ENCODE measurements at places on chromosomes 2 and 18. TPM values are rescaled to one million over a fixed set of nuclear protein-coding genes. Genes with fewer than 3 reads are reported as not detected.

DNA sequence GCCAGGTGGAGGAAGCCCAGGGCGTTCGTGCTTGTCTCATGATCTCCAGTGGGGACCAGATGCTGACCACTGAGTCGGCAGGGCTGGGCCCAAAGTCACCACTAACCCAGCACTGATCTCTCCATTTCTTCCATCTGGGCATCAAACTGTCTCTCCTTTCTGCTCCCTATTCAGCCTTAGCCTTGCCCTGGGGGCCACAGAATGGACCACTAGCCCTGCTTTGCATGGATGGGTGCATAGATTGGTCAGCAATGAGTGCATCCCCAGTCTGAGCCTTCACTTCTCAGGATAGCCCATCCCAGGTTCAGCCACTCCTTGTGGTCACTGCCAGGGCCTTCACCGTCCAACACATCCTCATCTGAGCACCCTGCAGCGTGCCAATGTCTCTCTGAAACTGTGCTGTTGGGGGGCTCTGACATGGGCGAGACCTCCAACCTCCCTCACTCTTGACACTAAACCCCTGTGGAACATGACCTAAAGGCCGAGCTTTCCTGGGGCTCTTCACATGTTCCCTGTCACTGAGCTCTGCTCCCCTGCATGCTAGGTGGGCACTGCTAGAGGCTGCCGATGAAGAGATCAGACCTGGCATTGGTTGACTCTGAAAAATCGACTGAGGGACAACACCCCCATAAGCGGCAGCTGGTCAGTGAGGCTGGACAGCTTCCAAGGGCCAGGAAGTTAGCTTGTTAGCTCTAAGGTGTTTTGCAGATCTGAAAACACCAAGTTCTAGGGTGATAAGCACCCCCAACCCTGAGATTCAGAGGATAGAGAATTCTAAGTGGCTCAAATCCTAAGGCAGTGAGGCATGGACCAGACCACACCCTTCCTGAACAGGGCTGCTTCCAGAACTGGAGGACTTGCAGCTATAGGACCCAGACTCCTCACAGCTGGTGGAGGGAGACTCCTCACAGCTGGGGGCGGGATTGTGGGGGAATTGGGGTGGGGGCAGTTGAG lies 61.7 kb downstream of the HS1BP3 start:
- peak; percentile 60 for DNase-seq

DNA sequence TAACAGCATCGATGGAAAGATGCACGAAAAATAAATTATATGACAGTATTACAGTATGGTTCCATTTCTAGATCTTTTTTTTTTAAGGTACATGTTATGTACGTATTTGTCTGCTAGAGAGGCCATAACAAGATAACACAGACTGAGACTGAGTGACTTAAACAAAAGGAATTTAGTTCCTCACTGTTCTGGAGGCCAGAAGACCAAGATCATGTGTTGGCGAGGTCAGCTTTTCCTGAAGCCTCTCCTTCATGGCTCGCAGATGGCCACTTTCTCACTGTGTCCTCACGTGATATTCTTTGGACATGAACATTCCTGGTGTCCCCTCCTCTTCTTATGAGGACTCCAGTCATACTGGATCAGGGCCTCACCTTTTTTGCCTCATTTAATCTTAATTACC lies 177.4 kb downstream of the CAPN13 start:
- no peak for DNase-seq

DNA sequence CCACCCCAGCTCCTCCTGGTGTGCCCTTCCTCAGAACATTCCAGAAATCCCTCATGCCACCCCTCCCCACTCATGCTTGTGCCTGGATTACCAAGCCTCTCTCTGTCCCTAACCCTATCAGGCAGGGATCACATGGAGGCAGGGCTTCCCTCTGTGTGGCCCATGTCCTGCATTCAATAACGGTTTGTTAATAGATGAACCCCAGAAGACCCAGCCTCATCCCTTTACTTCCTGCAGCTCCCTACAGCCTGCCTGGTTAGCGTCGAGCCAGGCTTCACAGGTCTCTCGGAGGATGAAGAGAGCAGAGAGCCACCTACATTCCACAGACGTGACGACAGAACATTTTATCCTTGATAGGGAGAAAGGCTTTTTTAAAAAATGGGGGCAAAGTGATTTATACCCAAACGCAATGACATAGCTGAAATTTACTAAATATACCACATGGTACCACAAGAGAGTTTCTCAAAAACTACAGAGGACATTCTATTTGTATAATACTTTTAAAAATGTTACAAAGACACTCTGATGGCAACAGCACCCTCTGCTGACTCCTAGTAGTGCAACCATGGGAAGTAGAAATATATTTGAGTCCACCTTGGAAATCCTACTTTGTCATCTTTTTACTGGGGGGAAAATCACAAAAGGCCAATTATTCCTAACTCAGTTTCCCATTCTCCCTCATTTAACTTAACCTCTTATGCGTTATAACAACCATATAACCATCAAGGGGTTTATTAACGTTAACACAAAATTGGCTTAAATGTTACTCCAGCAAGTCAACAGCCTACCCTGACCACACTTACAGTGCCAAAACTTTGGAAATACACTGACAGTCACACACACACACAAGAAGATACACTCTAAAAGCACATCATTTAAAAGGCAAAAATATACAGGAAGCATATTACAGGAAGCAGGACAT lies 30.7 kb downstream of the FBXO15 start:
- DNase-seq = no peak

DNA sequence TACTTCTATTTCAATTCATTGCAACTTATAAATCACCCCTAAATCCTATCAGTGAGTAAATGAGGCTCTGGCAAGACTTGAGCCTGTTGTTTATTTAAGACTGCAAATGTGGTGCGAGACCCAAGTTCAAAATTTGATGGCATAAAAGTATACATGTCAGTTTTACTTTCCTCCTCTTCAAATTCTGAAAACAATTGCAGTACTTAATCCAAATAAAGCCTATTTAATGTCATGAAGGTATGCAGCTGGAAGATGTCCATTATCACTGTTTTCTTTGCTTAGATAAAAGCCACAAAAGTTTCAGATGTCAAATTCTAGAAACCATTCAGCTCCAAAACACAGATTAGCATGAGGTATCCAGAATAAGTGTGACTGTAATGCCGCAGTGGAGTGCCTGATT lies 3.3 kb downstream of the APCDD1 start:
- DNase-seq = no peak

- no peak for DNase-seq
These were observed 19.6 kb upstream of the INO80D start for GRCh38 chr2:206105541-206105940.

- no peak for DNase-seq
These were observed 201.0 kb downstream of the PMAIP1 start for GRCh38 chr18:60100778-60101177.

GRCh38 chr18:76922107-76922506 lies 99.8 kb downstream of the ZNF236 start:
- no peak for DNase-seq

GRCh38 chr18:79010802-79011201 lies 31.2 kb downstream of the SALL3 start:
- DNase-seq = no peak

DNA sequence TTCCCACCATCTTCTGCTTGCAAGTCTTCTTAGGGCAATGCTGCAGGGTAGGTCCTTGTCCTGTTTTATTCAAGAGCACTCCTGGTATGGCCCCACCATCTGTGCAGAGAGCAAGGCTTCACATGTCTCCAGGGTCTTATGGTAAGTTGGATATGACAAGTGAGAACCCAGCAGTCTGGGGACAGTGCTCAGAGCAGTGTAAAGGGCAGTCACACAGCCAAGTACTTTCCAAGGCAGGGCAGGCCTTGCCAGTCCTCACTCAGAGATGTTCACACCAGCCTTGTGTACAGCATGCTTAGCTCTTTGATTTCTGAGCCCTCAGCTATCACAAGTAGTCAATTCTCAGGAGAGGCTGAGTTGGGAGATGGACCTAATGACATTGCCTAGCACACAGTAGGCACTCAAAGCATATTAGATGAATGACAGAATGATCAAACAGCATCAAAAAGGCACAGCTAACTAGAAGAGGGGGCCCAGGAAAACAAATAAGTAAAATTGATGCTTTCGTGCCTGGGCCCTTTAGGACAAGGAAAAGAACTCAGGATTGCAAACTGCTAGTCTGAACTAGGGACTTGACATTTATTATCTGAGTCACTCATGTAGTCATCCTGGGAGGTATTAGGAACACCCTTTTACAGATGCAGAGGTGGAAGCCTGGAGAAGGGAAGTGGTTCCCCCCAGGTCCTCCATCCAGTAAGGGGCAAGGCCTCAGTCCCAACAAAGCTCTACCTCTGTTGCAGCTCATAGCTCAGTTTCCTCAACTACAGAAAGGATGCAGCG lies 86.7 kb upstream of the CTAGE1 start:
- DNase-seq = no peak

GRCh38 chr2:188369365-188369764 lies 77.7 kb downstream of the GULP1 start:
- no peak for DNase-seq

DNA sequence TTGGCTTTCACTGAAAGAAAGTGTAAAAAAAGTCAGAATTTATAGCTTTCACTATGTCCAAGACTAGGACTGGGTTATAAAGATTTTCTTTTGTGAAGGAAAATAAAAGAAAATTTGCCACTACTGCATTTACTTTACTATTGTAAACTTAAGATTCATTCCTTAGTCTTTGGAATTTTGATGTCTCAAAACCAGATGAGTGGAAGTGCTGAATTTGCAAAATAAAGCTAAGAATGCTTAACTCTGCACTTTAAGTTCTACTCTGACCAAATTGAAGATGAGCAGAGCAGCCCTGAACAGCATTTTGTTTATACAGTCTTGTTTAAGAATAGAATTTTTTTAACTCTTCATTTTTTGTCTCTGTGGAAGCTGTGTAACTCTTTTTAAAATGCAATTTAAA lies 102.4 kb downstream of the ICA1L start:
- no peak for DNase-seq

DNA sequence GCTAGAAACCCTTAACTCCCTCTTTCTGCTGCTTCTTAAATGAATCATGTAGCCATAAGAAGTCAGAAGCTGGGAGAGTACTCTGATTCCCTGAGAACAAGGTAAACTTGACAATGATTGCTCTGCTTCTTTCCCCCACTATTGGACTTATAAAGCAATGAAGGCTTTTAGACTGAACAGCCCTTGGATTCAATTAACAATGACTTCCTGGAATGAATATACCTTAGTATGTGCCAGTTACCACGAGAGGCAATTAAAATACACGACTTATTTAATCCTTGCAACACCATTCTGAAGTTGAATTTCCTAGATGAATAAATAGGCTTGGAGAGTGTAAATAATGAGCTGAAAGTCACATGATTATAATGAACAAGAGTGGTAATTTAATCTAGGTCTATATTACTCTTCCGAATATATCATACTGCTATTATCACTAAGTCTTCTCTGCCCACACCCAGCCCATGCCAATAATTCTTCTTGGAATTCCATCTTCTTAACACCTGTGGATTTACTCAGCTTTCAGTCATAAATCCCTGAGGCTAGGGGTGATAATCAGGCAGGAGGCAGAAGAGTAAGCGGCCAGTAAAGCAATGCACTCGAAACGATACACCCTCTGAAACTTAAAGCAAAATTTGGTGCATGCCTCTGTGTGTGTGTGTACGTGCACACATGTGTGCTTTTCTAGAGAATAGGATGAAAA lies 170.2 kb downstream of the ATAD2B start:
- no peak for DNase-seq

DNA sequence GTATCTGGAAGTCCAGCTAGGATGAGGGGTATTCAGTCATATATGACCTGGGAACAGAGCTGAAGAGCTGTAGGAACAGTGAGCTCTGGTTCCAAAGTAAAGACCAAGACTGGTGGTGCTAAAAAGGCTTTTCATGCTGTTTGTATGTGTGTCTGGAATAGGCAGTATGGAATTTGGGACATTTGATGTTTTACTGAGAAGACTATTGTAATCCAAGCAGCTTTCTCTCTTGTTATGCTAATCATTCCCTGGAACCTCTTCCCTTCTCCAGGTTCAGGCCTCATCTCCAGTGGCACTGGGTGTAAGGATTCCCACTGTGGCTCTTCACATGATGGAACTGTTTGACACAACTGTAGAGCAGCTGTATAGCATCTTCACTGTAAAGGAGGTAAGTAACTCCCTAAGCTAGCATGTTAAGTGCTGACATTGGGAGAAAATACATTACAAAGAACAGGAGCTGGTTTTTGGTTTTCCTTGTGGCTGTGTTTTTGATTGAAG lies 23.3 kb downstream of the C2orf74 start:
- no peak for DNase-seq

- no peak for DNase-seq
These were observed 38.5 kb downstream of the HPCAL1 start for GRCh38 chr2:10341193-10341592.

DNA sequence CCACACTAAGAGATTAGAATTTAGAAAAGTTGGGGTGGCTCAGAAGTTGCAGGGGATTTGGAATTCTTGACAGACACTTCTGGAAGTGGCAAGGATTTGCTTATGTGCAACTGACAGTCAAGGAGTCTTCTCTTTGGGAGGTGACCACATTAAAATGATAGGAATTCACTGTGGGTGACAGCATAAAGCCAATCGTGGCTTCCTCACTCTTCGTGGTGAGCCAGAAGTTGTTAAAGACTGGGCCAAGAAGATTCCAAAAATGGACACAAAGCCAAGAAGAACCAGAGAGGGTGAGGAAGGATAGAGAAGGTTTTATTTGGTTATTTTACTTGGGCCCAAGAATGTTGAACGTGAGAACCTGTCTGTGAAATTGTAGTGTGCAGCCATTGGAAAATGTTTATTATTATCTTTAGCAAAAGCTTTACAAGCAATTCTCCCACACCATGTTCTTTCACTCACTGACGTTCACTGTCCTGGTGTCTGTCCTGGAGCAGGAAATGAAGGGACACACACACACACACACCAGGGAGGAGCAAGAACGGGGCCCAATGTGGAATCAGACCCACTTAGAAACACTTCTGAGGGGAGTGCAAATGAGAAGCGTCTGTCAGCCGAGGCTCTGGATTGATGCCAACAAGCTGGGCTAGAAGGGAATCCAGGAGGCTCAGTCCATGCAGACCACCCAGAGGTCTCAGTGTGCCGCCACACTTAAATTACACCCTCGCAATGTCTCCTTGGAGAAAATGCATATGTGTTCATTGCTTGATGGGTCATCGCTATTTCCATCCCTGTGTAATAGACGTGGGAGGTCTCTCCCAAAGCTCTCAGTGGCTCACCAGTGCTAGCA lies 37.2 kb downstream of the STEAP3 start:
- DNase-seq = no peak

- no peak for DNase-seq
These were observed 453.5 kb upstream of the SMIM21 start for GRCh38 chr18:75880925-75881504.

GRCh38 chr18:64271246-64271645 lies 122.4 kb upstream of the LINC00305 start:
- no peak for DNase-seq

Gene BOLL
- total RNA-seq = not detected

Gene TWSG1
- 25.0 TPM for total RNA-seq
